ENCODE measurements at places on chromosomes 11 and 22. TPM values are rescaled to one million over a fixed set of nuclear protein-coding genes. Genes with fewer than 3 reads are reported as not detected.

Gene MN1
- total RNA-seq = 1.8 TPM

Gene NPAS4
- total RNA-seq = not detected

Gene IL17RA
- total RNA-seq = 5.4 TPM

Gene ZNF215
- total RNA-seq = 6.1 TPM

Gene TMPRSS4
- not detected for total RNA-seq

Gene GRIA4
- not detected for total RNA-seq

Gene OR51B4
- not detected for total RNA-seq

Gene FREY1
- 1.1 TPM for total RNA-seq

Gene C11orf16
- not detected for total RNA-seq
